ENCODE measurements at places on chromosomes 12 and 14.

DNA sequence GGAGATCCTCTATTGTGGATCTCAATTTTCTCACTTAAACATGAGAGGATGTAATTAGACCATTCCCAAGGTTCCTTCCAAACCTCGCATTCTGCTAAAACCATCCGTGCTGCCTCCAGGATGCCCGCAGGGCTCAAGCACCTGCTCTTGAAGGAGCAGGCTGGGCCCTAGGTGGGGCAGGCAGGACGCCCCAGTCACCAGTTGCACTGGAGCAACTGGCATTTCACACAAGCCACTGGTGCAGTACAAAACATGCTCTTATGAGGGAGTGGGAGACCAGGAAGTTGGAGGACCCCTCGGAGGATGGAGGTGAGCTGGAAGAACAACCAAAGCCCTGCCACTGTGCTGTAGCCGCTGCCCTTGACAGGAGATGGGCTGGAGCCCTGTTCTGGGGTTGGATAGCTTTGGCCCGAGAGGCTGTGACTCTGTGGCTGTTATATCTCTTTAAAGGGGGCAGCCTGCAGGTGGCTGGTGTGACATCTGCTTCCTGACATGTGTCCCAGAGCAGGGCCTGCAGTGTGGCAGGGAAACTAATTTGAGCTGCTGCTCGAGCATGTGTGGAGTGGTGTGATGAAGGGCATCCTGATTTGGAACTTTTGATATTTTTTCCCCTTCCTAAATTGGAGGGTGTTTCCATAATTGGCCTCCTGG is 122.2 kb downstream of the CRACR2A start:
- DNase-seq: no peak

DNA sequence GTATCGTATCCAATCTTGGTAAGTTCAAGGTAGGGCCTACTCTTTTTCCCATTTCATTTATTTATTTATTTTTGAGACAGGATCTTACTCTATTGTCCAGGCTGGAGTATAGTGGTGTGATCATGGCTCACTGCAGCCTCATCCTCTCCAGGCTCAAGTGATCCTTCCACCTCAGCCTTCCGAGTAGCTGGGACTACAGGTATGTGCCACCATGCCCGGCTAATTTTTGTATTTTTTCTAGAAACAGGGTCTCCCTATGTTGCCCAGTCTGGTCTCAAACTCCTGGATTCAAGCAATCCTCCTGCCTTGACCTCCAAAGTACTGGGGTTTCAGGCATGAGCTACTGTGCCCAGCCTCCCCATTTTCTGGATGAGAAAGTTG is 57.2 kb downstream of the CLMN start:
- no peak for DNase-seq

GRCh38 chr14:100104006-100104352 is 38.8 kb downstream of the EVL start:
- no peak for DNase-seq

DNA sequence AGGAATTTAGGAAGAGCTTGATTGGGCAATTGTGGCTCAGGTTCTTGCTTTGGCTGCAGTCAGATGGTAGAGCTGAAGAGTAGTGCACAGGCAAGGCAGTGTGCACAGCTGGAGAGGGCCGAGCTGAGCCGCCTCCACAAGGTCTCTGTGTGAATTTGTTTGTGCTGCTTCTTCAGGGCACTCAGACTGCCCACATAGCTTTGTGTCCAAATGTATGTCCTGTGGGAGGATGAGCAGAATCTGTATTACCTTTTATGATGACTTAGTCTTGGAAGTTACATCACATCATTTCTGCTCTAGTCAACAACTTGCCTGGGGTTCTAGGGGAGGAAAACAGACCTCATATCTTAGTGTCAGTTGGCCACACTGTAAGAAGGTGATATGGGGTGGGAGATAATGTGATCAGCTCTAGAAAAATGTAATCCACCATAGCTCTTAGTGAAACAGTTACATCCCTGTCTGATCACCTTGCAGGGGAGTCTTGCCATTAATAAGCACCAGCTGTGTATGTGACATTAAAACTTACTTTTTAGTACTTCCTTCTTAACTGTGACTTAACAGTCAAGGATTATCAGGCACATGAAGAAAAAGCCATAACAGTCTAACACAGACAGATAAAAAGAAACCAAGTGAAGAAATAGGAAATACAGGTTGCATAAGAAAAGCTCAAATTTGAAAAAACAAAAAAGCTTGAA is 53.4 kb downstream of the RCOR1 start:
- no peak for DNase-seq

DNA sequence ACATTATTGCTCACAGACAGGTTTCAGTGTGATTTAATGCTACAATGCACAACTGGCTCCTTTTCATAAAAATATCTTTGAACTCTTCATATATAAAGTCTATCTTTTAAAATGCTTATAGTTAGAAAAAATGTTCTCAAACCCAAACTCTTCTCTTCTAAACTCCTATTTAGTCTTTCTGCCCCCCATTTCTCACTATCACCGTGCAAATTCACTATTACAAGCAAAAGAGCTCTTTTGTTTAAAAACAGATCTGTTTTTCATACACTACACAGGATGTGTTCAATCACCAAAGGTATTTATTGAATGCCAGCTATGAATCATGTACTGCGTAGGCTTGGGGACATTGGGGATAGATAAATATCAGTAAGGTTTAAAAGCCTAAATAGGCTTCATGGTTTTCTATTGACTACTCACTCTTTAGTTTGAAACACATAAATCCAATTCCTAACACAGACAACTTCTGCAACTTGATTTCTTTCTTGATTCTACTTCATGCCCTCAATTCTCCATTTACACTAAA is 692.3 kb downstream of the C12orf50 start:
- no peak for DNase-seq

GRCh38 chr12:102896067-102896466 is 21.0 kb downstream of the PAH start:
- DNase-seq: no peak

GRCh38 chr14:76695263-76695920 is 65.9 kb upstream of the VASH1 start:
- no peak for DNase-seq

DNA sequence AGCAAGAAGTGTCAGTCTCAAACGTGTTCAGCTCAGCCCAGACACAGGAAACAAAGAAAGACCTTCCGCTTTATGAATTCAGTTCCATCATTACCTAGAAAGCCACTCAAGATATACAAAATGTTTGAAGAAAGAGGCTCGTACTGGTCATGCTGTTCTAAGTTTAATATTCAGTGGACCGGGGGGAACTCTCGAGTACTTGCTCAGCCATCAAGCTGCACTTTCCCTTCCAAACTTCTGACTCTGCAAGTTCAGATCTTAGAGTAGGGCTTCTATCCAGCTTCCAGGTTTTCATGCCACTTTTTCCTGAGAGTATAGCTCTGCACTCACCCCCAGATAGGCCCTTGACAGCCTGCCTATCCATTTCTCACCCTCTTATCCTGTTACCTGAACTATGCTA is 62.8 kb upstream of the OSBPL8 start:
- no peak for DNase-seq

DNA sequence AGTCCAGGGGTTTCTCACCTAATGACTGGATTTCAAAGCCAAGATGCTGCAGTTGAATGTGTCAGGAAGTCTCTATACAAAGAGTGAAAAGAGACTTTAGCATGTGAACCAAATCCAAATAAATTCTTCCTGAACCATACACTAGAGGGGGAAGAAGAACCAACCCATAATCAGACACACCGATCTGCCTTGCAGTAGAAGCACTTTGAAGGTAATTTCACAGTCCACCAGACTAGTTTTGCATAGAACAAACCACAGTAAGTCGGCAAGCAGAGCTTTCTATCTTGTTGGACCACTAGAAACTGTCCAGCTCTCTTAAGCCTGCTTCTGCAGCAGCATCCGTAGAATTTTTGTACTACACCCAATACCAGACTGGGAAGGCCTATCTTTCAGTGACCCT is 39.3 kb downstream of the FIGNL2 start:
- DNase-seq: no peak

- DNase-seq: no peak
These were observed 372.9 kb upstream of the FAR2 start for GRCh38 chr12:28776220-28776619.

DNA sequence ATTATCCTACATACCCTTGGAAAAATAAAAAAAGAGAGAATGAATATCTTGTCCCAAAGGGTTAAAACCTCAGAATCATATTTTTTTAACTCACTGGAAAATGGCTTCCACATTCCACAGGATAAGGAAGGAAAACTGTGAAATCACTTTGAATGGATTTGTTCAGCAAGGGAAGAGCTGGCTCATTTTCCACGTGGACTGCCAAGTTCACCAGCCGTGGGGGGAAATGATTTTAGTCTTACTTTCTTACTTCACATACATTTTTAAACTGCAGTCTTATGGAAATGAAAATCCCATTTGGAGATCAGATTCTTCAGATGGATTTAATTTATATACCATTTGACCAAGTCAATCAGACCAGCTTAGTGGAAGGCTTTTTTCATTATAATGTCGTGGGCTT is 29.9 kb upstream of the AEBP2 start:
- no peak for DNase-seq

DNA sequence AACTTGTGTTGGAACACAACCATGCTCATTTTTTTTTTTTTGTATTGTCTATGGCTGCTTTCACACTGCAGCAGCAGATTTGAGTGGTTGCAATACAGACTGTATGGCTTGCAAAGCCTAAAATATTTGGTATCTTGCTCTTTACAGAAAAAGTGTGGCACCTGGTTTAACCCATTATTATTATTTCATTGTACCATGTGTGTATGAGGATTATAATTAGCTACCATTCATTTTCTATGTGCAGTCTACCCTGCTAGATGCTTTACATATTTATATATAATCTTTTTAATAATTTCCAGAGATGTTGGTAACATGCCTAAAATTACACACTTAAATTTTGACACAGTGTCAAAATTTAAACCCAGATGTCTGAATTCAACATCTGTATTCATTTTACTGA is 37.7 kb downstream of the SPATS2 start:
- DNase-seq: no peak

- no peak for DNase-seq
These were observed 37.7 kb downstream of the C12orf50 start for GRCh38 chr12:87991483-87991882.

GRCh38 chr12:27826076-27826475 is 46.0 kb upstream of the MANSC4 start:
- no peak for DNase-seq

- DNase-seq: no peak
These were observed 75.0 kb upstream of the HIF1A start for GRCh38 chr14:61620130-61620946.

- no peak for DNase-seq
These were observed 458.9 kb upstream of the PDE3A start for GRCh38 chr12:19909418-19909817.

DNA sequence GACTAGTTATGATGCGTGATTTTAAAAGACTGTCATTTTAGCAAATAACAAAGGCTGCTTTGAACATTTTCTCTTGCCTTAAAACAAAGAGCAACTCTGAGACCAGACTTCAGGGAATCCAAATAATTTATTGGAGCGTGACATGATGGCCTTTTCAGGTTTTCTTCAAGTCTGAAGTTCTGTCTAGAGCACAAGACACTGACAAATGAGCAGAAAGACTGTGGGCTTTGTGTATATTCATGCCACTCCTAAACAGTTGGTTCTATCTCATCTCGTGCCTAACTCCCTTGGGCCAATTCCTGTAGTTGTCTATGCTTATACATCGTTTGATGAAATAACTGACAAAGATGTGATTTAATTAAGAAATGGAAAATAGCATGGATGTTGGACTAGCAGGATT is 47.5 kb downstream of the IFT81 start:
- no peak for DNase-seq

DNA sequence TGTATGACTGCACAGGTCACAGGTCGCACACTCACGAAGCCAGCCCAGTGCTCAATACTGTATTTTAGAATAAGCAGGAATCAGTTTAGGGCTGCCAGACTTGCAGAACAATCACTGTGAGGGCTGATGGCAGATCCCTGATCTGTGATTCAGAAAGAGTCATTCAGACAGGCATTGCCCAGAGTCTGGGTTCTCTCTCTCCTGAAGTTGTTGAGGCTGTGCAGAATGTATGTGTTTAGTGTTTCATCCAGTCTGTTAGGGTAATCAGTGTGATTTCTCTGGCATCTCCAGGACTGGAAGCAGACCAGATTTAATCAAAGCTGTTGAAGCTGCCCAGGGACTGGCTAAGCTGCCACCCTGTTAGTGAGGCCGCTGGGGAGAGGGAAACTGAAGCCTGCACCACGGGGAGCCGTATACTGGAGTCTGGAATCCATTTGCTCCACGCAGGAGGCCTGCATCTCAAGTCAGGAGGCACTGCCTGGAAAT is 69.3 kb downstream of the ETV6 start:
- no peak for DNase-seq

GRCh38 chr12:25585021-25585523 is 32.0 kb upstream of the LMNTD1 start:
- no peak for DNase-seq

DNA sequence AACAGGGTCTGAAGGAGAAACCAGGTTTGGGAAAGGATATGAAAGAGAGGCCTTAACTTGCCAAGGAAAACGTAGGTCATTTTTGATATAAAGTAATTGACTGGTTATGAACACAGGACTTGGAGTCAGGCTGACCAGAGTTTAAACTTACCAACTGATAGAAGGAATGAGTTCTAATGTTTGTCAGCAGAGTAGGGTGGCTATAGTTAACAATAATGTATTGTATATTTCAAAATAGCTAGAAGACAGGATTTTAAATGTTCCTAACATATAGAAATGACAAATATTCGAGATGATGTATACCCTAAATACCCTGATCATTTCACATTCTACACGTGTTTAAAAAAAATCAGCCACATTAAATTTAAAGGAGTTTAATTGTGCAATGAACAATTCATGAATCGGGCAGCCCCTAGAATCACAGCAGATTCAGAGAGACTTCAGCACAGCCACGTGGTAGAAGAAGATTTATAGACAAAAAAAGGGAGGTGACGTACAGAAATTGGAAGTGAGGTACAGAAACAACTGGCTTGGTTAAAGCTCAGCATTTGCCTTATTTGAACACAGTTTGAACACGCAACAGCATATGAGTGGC is 52.5 kb upstream of the PLEKHG7 start:
- no peak for DNase-seq

DNA sequence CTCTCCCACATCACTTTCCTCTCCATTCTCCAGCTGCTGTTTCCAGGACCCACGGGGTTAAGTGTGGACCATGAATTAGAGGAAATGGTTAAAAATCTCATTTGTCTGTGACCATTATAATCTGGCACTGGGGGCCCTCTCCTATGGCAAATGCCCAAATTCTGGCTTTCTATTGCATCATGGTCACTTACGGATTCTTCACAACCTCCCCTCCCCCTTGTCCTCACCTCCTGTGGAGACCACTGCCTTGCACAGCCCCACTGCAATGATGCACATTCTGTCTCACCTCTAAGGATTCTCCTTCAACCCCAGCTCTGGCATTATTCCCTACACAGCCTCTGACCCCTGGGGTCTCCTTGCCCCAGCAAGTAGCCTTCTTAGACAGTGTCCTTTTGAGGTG is 18.9 kb downstream of the BCAT1 start:
- DNase-seq: no peak

- DNase-seq: no peak
These were observed 215.7 kb downstream of the KIF21A start for GRCh38 chr12:39227218-39227617.

- no peak for DNase-seq
These were observed 104.6 kb downstream of the EGLN3 start for GRCh38 chr14:33846100-33846824.

- no peak for DNase-seq
These were observed 16.4 kb upstream of the EVL start for GRCh38 chr14:100048786-100049185.

- DNase-seq: no peak
These were observed 68.9 kb downstream of the NCOR2 start for GRCh38 chr12:124498275-124499189.

- no peak for DNase-seq
These were observed 98.4 kb upstream of the TBX5 start for GRCh38 chr12:114504311-114504710.

Data from caudate nucleus (tissue), 63 donors.